ENCODE measurements at places on chromosomes 11 and 22.

DNA sequence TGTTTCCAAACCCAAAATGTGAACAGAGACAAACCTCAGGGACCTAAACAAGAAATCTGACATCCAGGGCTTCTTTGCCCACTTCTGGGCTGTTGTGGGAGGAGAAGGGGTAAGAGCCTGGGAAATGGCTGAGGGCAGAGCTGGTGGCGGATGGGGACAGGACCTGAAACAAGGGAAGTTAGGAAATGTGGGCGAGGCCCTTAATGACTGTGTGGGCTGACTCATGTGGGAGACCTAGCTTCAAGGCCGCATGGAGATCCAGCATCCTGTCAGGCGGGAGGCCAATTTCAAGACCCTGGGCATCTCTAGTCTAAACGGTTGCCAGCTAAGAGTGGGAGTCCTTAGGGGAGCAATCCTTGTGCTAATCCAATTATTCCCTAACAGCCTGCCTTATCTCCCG, 2.1 kb upstream of the OAF start:
- ATAC-seq = no peak

DNA sequence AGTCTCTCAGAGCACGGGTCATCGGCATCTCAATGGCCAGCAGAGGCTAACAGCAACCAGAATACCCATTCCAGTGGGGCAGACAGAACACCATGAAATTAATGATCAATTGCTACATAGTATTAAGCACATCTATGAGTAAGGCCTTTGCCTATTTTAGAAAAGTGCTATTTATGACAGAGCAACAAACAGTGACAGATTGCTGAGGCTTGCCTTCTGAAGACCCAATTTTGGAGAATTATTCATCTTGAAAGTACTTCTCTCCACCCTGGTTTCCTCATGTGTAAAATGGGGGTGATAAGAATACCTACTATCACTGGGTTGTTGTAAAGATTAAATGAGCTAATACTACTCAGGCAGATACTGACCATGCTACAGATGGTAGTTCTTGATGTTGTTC, 232.7 kb downstream of the TENM4 start:
- no peak for ATAC-seq

GRCh38 chr22:44271732-44272400, 40.9 kb downstream of the SHISAL1 start:
- ATAC-seq = no peak

- ATAC-seq = no peak
Observed at GRCh38 chr11:69451289-69451688, 30.2 kb upstream of the LINC01488 start.

GRCh38 chr11:68212421-68213134, 518 bp downstream of the KMT5B start:
- ATAC-seq = peak; percentile 57

GRCh38 chr11:8408151-8408941, 144.7 kb upstream of the LMO1 start:
- no peak for ATAC-seq

DNA sequence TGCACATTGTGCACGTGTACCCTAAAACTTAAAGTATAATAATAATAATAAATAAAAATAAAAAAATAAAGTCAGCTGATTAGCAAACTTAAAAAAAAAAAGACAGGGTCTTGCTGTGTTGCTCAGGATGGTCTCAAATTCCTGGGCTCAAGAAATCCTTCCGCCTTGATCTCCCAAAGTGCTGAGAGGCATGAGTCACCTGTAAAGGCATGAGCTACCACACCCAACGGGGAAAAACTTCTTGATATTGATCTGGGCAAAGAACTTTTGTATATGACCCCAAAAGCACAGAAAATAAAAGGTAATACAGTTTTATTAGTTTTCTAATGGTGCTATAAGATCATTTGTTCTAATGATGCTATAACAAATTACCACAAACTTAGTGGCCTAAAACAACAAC, 46.1 kb downstream of the ENTHD1 start:
- ATAC-seq = no peak

DNA sequence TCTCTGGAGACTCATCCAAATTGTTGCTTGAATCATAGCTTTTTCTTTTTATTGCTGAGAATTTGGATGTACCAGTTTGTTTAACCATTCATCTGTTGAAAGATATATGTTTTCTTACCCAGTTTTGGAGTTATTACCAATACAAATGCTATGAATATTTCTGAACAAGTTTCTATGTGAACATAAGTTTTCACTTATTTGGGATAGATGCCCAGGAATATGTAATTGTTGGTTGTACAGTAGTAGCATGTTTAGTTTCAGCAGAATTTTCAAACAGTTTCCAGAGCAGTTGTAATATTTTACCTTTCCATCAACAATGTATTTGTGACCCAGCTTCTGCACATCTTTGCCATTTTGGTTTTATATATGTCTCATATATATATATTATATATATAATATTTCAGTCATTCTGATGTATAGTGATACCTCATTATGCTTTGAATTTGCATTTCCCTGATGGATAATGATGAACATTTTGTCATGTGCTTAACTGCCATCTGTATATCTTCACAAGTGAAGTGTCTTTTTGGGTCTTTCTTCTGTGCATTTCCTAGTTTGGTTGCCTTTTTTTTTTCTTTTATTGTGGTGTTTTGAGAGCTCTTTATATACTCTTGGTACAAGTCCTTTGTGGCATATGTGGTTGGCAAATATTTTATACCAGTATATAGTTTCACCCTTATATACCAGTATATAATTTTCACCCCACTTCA, 118.8 kb downstream of the LUZP2 start:
- ATAC-seq = no peak

DNA sequence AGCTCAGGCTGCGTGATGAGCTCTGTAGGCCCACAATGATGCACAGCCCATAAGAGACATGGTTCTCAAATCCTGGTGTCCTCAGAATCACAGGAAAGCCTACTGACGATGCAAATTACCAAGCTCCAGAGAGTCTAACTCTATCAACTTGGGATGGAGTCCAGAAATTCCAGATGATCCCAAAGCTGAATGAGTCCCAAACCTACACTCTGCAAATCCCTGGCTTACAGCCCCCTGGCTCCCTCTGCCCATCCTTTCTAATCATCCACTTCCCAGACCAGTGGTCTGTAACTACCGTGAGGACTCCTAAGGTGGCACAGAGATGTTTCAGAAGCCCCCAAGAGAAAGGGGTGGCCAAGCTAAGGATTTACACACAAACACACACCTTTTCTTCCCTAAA, 13.5 kb downstream of the ARFGAP2 start:
- ATAC-seq = no peak

GRCh38 chr22:23094695-23095681, 24.7 kb downstream of the GNAZ start:
- no peak for ATAC-seq

GRCh38 chr11:14079011-14079410, 116.5 kb downstream of the SPON1 start:
- peak; percentile 43 for ATAC-seq

DNA sequence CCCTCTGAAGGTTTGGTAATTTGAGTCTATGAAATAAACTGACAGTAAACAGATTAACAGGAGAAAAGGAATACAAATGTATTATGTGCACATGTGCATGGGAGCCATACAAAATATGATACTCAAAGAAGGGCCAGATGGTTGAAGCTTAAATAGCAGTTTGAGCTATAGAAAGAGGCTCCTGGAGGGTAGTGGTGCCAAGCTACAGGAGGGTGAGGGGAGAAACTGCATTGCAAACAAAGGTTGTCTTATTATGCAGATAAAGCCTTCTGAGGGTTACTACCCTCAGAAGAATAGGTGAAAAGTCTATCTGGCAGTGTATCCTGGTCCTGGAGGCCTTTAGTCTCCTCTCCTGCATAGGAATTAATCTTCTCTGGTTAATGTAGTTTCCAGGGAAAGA, 267.3 kb upstream of the MPPED2 start:
- ATAC-seq = no peak

- ATAC-seq = no peak
Observed at GRCh38 chr11:112885744-112886433, 75.3 kb upstream of the NCAM1 start.

DNA sequence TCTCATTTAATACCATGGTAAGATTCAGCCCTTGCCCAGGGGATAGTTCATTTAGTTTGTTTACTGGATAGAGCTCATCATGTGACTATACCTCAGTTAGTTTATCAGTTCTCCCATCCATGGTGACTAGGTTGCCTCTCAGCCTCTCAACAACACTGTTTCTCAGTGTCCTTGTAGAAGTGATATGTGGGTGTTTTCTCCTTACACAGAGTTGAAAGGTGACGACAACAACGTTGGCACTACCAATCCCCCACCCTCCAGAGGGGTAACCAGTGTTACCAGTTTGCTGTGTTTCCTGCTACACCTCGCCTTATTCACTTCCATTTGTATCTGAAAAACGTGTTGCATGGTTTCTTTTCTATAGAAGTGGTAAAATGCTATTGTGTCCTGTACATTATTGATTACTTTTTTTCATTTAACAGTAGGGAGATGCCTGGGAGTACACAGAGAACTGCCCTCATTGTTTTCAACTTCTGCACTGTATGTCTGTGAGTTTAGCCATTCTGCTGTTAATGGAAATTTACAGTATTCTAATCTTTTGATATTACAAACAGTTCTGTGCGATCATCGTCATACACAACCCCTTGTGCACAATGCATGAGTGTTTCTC, 11.6 kb downstream of the NEAT1 start:
- no peak for ATAC-seq

DNA sequence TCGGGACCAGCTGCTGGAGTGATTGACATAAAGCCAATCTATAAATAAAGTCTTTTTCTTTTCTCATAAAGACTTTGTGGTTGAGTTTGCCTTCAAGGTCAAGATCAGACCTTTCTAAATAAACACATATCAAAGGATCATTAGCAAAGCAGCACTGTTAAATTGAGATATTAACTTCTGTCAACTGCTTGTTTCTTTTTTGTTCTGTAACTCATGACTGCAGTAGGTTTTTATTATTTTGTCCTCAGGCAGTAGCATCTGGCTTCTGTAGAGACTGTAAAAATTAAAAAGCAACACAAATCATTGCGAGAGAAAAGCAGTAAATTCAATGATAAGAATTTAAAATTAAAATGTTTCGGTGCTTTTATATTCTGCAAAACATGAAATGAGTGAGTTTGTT, 77.7 kb upstream of the NNMT start:
- ATAC-seq = no peak

- ATAC-seq = peak; percentile 12
Observed at GRCh38 chr22:21832291-21833290, 34.9 kb downstream of the MAPK1 start.

- no peak for ATAC-seq
Observed at GRCh38 chr11:30257058-30257457, 26.2 kb downstream of the FSHB start.

- no peak for ATAC-seq
Observed at GRCh38 chr11:75170516-75171201, 19.8 kb downstream of the SLCO2B1 start.

DNA sequence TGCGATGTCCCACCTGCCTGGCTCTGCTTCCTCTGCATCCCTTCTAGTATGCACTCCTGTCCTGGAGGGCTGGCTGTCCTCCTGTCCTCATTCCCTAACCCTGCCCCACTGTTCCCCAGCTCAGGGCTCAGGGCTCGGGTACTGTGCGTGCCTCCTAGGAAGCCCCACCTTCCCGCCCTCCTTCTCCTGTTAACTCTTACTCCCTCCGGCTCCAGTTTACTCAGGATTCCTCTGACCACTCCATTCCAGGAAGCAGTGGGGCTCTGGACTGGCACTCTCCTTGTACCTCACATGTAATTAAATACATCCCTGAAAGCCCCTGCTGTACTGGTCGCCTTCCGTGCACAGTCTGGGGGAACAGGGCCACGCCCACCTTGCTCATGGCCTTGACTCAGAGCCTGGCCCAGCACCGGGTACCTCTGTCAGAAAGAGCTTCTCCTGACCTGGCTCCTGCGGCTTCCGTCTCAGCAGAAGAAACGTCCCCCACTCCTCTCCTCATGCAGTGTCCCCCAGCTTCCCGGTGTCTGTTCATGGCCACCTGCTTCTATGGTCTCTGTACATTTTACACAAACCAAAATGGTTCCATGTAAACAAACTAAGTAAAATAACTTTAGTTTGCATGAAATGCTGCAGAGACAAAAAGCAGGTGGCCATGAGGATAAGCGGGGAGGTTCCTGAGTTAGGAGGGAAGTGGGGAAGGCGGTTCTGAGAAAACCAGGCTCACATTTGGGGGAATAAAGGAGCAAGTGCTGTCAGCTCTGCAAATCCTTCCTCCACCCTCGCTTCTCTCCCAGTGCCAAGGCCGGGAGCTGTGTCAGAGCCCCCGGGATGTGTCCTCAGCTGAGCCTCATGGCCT, 445.9 kb downstream of the BRD1 start:
- no peak for ATAC-seq

DNA sequence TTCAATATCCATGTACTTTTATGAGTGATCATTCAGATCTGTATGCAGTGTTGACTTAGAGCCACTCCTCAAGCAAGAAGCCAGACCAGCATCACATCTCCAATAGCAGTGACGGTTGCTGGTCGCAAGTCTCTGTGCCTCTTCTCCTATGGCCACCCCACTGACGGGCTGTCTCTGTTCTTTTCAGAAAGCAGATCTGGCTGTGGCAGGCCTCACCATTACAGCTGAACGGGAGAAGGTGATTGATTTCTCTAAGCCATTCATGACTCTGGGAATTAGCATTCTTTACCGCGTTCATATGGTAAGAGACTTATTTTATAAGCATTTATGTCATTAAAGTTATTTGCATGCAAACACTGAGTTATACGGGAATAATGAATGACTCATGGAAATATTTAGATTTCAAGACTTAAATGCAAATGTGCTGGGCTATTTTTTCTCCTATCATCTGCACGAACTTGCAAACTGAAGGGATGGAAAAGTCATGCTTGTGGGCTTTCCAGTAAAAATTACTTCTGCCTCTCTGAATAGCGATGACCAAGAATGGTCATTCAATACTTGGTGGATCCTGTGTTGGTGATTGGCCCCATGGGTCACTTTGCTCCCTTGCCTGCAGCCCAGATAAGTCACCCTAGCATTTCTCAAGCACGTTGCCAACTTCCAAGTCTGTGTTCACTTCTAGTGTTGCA, 83.6 kb upstream of the TBCEL start:
- no peak for ATAC-seq

DNA sequence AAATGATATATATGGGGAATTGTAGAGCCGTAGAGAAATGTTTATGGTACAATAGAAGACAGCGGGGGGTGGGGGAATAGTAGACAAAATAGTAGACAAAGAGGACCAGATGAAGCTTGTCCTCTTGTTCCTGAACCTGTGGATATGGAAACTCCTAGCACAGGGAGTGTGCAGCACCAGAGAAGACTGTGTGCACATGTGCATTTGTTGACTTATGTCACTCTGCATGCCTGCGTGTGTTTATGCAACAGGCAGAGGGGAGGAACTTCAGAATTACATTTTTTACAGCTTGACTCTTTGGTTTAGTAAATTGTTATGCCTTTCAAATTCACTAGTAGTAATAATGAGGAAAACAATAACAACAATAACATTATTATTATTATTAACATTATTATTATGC, 36.0 kb downstream of the TENM4 start:
- no peak for ATAC-seq

- ATAC-seq = no peak
Observed at GRCh38 chr11:96136613-96137298, 206.2 kb downstream of the MAML2 start.

DNA sequence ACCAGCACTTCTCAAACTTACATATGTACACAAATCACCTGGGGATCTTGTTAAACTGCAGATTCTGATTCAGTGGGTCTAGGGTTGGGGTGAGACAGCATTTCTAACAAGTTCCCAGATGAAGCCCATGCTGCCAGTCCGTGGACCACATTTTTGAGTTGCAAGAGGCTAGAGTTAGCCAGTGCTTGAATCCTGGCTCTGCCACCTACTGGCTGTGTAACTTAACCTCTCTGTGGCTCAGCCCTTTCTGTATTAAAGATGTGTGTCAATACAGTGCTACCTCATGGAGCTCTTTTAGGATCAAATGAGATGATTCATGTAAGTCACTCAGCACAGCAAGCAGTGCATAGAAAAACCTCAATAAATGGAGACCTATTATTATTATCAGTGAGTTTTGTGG, 90.2 kb upstream of the ISX start:
- no peak for ATAC-seq

Data from activated T-helper 17 cell treated with anti-CD3 and anti-CD28 coated beads, Interleukin-2, amount 50 U/mL, for 72 hours (primary cell).